Left ventricle myocardium inferior (tissue), 1 donor: ENCODE measurements at places on chromosomes 5 and 9. TPM values are rescaled to one million over a fixed set of nuclear protein-coding genes. Genes with fewer than 3 reads are reported as not detected.

GRCh38 chr9:7058473-7058872 lies 300.7 kb downstream of the KDM4C start:
- H3K4me3 ChIP-seq: no peak overlapping the region
- H3K27me3 ChIP-seq: no peaks in the 10 kb centered on the region
- no peak overlapping the region for H3K27ac ChIP-seq
- H3K36me3 ChIP-seq: no peaks in the 10 kb centered on the region
- DNase-seq: no peak
- peaks cover 8% of the 10 kb centered on the region for H3K4me1 ChIP-seq

- H3K36me3 ChIP-seq: peaks cover 49% of the 10 kb centered on the region
- H3K27ac ChIP-seq: no peak overlapping the region
- H3K4me3 ChIP-seq: no peak overlapping the region
- DNase-seq: no peak
- no peaks in the 10 kb centered on the region for H3K27me3 ChIP-seq
These were observed 180.7 kb downstream of the AP3B1 start for GRCh38 chr5:78113689-78114264.

SHOC1 gene
- not detected for total RNA-seq

MORN5 gene
- total RNA-seq: not detected

- H3K27ac ChIP-seq: no peak overlapping the region
- no peak for DNase-seq
- H3K27me3 ChIP-seq: no peaks in the 10 kb centered on the region
These were observed 1078.3 kb upstream of the SEMA6A start for GRCh38 chr5:117652958-117653280.

DNA sequence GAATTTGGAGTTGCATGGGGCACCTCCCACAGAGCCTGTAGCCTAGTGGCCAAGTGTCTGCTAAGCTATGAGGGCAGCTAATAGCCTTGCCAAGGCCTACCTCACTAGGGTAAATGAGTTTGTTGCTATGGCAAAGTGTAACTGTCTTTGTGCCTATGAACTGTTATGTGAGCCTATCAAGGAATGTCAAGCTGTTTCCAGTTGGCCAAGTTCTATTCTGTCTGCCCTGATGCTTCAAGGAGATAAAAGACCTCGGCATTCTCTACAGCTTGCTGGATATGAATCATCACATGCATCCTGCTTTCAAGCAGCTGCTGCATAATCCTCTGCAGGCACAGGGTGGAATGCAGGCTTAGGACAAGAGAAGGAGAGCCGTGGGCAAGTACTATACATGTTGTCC lies 69.8 kb upstream of the CCDC112 start:
- DNase-seq: no peak
- H3K4me3 ChIP-seq: no peak overlapping the region

PRDM9 gene
- not detected for total RNA-seq

CTXN3 gene
- not detected for total RNA-seq

DNA sequence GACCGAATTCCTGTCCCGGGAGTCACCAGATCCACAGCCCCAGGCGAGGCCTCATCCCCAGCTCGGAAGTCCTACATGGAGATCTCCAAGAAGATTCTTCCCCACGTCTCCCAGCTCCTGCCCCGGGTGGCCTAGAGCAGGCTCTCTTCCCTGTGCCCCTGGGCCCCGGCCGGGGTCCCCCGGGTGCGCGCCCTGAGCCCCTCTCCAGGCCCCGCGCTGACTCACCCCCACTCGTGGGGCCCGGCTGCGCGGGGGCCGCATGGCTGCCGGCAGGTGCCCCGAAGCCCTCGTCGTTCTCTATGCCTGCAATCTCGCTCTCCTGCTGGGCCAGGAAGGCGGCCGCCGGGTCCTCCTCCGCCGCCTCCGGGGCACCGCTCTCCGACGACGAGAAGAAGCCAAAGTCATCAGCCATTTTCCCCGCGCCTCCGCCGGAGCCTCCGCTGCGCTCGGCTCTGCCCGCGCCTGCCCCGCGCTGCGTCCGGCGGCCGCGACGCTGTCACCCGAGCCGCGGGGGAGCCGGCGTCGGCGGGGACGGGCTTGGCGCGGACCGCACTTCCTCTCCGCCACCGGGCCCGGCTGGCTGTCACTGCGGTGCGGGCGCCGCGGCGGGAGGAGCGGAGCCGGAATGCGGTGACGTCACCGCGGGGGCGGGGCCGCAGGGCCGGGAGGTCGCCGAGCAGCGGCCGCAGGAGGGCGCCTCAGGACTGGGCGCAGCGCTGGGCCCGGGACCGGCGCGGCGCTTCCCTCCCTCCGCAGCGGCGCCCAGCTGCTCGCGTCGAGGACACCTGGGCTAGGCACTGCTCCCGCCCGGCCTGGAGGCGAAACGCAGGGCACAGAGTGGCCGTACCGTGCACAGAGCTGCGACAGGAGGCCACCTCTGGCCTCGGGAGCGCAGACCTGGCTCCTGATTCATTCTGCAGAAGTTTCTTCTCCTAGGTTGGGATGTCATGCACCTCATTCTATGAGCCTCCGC lies at the start of gene CLTB:
TSS of gene CLTB (minus strand) at position 588 of the 973 bp plus-strand sequence. CDS start at position 412, 176 bp downstream.
- peak within 1 kb of the TSS; percentile 97 for H3K4me3 ChIP-seq
- H3K4me1 ChIP-seq: peaks cover 56% of the 10 kb centered on the region
- peak within 1 kb of the TSS; percentile 93 for H3K27ac ChIP-seq
- no peaks in the 10 kb centered on the region for H3K27me3 ChIP-seq

DNA sequence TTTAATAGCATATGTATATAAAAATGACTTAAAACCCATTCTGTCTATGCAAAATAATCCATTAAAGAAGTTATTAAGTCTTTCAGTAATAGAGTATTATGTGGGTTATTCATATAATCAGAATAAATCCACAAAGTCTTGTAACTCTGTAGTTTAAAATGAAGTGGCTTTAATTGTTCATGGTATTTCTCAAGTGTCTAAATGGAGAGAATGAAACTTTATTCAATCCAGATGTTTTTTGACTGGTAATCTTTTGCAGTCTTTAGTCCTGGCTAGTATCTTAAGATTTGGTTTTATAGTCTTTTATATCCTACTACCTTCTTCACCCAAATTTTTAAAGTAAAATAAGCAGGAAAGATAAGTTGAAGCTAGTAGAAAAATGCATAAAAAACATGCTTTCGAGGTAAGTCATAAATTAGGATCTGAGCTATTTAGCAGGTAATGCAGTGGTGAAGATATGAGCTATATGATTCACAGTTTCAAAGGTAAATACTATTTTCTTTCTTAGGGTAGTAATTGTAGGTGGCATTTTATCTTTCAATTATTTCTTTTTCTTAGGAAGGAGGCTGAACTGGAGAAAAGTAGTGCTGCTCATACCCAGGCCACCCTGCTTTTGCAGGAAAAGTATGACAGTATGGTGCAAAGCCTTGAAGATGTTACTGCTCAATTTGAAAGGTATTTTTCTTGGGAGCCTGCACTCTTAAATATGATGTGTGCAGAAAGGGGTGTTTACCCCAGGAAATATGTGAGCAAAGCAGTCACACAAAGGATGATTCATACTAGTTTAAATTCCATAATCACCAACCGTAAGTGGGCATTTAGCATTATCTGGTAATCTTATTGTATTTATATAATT lies 17.9 kb downstream of the HMMR start:
- no peaks in the 10 kb centered on the region for H3K4me1 ChIP-seq
- H3K27me3 ChIP-seq: no peaks in the 10 kb centered on the region
- H3K27ac ChIP-seq: no peak overlapping the region
- no peak for DNase-seq
- H3K4me3 ChIP-seq: no peak overlapping the region

PTGDS gene
- total RNA-seq: 3,579 TPM

DNA sequence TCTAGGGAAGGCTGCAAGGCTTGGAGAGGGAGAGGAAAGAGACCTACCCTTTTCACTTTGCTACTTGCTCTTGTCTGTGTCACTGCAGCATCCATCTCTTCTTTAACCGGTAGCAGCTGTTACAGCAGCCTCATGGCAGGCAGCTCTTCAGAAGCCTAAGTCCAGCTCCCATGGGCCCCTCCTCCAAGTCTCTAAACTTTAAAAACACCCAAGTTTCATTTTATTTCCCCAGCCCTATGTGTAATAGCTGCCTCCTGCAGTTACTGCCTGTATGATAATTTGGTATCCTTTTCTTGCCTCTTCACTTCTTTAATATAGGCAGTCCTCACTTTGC lies 313.1 kb upstream of the PIK3R1 start:
- H3K27ac ChIP-seq: no peak overlapping the region
- no peak for DNase-seq
- no peaks in the 10 kb centered on the region for H3K36me3 ChIP-seq
- H3K4me1 ChIP-seq: no peaks in the 10 kb centered on the region

GRCh38 chr9:77935974-77936373 lies 95.6 kb downstream of the GNAQ start:
- H3K36me3 ChIP-seq: no peaks in the 10 kb centered on the region
- peaks cover 14% of the 10 kb centered on the region for H3K4me1 ChIP-seq
- no peak overlapping the region for H3K4me3 ChIP-seq
- no peak overlapping the region for H3K27ac ChIP-seq
- DNase-seq: no peak

GRCh38 chr9:104319685-104320084 lies 184.4 kb upstream of the OR13F1 start:
- no peaks in the 10 kb centered on the region for H3K36me3 ChIP-seq
- no peak overlapping the region for H3K27ac ChIP-seq
- no peaks in the 10 kb centered on the region for H3K27me3 ChIP-seq

DNA sequence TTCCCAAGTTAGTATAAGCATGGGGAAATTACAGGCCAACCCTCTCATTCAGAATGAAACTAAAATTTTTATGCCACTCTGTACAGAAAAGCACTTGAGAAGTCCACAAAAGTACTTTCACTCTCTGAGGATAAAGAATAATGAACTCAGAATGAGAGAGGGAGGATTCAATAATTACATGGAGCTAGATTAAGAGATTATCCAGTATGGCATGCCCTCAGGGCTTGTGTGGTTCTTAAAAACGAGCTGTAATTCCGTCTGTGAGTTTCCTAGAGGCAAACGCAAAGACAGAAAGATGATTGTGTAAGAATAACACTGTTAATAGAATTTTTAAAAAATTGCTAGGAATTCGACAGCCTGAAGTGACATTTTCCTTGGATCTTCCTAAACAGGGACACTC lies 126.8 kb upstream of the PTCH1 start:
- no peaks in the 10 kb centered on the region for H3K27me3 ChIP-seq
- peak overlapping the region; percentile 50 for H3K27ac ChIP-seq
- no peaks in the 10 kb centered on the region for H3K36me3 ChIP-seq
- H3K4me1 ChIP-seq: peaks cover 13% of the 10 kb centered on the region

DNA sequence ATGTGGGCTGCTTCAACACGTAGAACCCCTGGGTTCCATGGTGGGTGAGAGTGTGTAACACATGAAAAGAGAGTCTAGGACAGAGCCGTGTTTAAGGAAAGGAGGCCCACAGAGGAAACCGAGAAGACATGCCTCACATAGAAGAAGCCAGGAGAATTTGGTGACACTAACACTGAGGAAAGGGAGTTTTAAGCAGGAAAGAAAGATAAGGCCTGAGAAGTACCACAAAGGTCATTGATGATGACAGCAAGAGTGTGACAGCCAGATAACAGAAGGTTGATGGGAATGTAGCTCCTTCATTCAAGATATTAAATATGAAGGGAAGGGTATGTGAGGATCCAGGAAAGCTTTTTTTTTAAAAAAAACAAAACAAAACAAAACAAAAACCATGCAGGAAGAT lies 72.4 kb upstream of the SPRY4 start:
- no peaks in the 10 kb centered on the region for H3K36me3 ChIP-seq
- no peaks in the 10 kb centered on the region for H3K27me3 ChIP-seq
- no peak for DNase-seq
- no peak overlapping the region for H3K4me3 ChIP-seq

DNA sequence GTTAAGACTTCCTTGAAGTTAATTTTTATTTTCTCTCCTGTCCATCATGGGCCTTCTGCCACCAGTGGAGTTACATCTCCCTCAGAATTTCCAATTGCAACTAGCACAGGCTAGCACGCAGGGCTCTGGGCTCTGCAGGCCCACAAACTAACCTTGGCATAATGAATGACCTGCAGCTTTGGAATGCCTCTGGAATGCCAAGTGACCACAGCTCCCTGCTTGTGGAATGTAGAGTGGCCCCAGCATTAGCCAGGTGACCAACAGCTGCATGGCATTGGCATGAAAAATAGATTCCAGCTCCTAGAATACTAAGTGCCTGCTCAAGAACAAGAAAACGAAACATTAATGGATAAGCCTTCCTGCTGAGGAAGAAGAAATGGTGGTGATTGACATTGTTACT lies 726.1 kb downstream of the BRINP1 start:
- H3K4me3 ChIP-seq: no peak overlapping the region
- peaks cover 10% of the 10 kb centered on the region for H3K27me3 ChIP-seq
- no peak for DNase-seq
- H3K4me1 ChIP-seq: no peaks in the 10 kb centered on the region

FOXD4L6 gene
- not detected for total RNA-seq

GRCh38 chr9:137816531-137817235 lies 60.9 kb upstream of the CACNA1B start:
- H3K27me3 ChIP-seq: no peaks in the 10 kb centered on the region
- H3K4me1 ChIP-seq: peaks cover 9% of the 10 kb centered on the region
- no peak overlapping the region for H3K4me3 ChIP-seq
- no peak for DNase-seq
- H3K27ac ChIP-seq: no peak overlapping the region

GRIA1 gene
- 0.14 TPM for total RNA-seq

DNA sequence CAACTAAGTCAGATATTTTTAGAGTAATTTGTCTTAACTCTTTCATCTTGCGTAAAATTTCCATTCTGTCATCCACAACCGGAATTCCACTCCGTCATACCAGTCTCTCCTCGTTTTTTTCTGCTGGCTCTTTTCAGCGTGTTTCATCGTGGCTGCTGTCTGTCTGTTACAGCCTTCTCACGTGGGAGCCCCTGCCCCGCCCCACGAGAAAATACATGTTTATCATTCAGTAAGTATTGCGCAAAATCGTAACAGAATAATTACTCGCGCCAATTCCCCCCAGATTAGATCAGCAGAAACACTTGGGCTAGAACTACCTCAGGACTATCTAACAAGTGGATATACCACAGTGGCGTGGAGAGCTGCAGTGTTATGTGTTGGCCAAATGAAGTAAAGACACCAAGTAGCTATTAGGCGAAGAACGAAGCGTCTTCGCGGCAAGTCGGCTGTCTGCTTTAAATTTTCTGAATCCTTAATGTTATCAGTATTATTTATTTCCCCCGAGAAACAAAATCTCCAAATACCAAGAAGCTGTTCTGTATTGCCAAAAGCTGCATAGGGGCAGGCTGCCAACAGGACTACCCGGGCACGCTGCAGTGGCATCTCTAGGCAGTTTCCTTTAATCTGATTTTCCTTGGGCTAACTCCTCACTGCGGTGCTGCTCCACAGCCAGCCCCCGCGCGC lies 566 bp upstream of the FOCAD start:
- no peaks in the 10 kb centered on the region for H3K27me3 ChIP-seq
- DNase-seq: peak; percentile 54
- H3K4me1 ChIP-seq: peaks cover 64% of the 10 kb centered on the region
- no peaks in the 10 kb centered on the region for H3K36me3 ChIP-seq
- H3K4me3 ChIP-seq: peak overlapping the region; percentile 91

PCDHB5 gene
- total RNA-seq: 2.3 TPM
